ENCODE measurements at places on chromosomes 13 and 19.

DNA sequence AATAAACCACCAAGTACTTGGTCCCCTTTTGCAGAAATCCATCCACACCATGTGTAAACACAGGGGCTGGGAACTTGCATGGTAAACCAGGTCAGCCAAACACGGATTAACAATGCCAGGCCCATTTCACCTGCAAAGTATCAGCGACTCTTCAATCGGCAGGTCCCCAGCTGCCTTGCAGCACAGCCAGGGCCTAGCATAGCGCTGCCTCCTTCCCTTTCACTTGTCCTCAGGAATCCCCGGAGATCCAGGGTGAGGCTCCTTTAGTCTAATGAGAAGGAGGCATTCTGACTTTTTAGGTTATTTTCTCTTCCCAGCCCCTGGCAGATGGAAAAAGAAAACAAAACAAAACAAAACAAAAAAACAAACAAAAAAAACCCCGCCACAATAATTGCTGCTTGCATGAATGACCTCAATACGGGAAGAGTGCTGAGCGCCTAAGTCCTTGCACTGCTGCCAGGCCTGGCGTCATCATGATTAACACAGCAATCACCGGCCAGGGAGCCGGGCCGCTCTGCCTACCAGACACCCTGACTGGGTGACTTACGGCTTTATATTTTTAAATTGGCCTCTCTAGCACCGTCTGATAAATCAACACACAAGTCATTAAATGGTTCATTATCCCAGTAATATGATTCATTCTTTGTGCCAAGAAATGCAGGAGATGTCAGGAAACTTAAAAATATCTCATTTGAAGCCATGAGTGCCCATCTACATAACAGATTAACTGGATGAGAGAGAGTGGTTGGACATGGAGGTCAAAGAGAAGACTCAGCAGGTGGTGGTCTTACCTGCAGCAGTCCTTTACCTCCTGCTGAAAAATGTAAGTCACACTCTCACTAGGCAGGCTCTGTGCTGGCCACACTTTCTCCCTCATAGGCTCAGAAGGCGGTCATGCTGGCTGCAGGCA, 692.7 kb downstream of the UQCRFS1 start:
- no peak for DNase-seq

DNA sequence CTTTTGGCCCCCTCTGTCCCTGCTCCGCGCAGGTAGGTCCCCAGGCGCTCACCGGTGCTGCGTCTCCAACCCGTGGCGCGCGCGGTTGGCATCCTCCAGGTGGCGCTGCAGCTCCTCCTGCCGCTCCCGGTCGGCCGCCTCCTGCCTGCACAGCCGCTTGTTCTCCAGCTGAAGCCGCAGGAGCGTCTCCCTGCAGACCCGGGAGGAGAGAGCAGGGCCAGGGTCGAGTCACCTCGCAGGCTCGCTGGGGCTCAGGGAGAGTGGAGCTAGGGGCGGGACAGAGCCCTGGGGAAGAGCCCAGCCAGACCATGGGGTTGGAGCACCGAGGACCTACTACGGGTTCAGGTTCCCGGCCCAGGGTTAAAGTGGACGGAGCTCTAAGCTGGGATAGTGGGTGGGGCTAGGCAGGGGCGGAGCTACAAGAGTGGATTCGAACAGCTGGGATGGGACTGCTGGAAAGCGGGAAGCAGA, 9.3 kb downstream of the HOOK2 start:
- peak; percentile 63 for DNase-seq

DNA sequence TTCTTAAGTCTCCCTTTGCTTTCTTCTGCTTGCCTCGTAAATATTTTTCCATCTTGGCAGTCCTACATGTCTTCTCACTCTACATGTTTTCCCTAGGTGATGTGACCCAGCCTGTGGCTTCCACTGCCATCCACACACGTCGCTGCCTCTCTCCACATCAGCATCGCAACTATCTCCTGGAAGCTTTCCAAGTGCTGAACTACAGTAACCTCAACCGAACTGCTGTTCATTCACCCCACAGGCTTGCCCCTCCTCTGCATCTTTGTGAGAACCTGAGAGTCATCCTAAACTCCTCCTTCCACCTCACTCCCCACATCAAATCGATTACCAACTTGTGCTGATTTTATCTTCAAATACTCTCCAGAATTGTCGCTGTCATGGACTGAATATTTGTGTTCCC, 41.2 kb upstream of the USPL1 start:
- peak; percentile 82 for DNase-seq

DNA sequence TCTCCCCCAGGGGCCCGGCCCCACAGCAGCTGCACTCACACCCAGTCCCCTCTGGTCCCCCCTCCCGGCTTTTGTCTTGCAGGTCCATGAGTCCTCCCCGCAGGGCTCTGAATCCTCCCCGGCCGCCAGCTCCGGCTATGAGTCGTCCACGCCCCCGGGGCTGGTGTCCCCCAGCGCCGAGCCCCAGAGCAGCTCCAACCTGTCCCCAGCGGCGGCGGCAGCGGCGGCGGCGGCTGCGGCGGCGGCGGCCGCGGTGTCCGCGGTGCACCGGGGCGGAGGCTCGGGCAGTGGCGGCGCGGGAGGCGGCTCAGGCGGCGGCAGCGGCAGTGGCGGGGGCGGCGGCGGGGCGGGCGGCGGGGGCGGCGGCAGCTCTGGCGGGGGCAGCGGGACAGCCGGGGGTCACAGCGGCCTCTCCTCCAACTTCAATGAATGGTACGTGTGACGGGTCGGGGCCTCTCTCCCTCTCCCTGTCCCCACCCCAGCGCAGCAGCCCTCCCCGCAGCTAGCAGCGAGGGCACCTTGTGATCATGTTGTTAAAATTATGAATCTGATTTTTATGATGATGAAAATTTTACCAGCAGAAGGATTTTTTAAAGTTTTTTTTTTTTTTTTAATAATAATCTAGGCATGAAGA, 3.8 kb downstream of the ZIC2 start:
- DNase-seq = no peak

- DNase-seq = no peak
Measured at GRCh38 chr19:31413353-31413752, 64.1 kb upstream of the TSHZ3 start.

DNA sequence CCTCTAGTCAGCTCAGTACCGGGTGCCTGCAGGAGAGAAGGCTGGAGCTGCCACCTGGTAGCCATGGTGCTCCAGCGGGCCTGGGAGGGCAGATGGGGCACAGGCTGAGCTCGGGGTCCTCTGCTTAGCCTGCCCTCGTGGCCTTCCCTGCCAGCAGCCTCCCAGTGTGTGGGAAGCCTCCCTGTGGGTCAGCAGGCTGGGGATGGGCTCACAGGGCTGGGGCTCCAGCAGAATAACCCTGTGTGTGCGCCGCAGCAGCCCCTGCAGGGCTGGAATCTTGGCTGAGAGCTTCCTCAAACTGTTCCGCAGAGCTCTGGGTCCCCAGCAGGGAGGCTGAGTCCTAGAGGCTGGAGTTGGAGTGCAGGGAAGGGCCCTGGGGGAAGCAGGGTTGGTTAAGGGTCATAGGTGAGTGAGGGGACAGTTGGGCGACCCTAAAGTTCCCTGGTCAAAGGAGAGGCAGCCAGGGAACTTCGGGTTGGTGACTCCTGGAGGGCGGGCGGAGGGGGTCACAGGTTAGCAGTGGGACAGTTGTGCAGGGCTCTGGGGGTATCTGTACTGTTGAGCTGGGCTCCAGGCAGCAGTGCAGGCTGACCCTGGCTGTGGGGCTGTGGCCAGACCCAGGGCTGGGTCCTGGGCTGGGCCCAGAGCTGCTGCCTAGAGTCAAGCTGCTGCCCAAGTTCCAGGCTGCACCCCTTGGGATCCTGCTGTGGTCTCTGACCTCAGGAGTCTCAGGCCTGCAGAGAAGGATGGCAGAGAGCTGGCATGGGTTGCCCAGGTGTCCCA, 14.0 kb downstream of the ARHGAP33 start:
- DNase-seq = no peak

GRCh38 chr13:35228536-35228935, 248.0 kb downstream of the MAB21L1 start:
- no peak for DNase-seq

Data from CD4-positive, alpha-beta memory T cell (primary cell).